Cardiac fibroblast (primary cell): ENCODE measurements at places on chromosomes 12 and 14.

- DNase-seq: no peak
These were observed 27.3 kb upstream of the STRAP start for GRCh38 chr12:15854916-15855315.

- DNase-seq: no peak
These were observed 64.5 kb upstream of the SLC35F4 start for GRCh38 chr14:57930241-57930975.

- DNase-seq: no peak
These were observed 29.0 kb downstream of the ADGRD1 start for GRCh38 chr12:130982565-130983225.

GRCh38 chr14:88999137-88999536 lies 174.7 kb downstream of the TTC8 start:
- DNase-seq: no peak

DNA sequence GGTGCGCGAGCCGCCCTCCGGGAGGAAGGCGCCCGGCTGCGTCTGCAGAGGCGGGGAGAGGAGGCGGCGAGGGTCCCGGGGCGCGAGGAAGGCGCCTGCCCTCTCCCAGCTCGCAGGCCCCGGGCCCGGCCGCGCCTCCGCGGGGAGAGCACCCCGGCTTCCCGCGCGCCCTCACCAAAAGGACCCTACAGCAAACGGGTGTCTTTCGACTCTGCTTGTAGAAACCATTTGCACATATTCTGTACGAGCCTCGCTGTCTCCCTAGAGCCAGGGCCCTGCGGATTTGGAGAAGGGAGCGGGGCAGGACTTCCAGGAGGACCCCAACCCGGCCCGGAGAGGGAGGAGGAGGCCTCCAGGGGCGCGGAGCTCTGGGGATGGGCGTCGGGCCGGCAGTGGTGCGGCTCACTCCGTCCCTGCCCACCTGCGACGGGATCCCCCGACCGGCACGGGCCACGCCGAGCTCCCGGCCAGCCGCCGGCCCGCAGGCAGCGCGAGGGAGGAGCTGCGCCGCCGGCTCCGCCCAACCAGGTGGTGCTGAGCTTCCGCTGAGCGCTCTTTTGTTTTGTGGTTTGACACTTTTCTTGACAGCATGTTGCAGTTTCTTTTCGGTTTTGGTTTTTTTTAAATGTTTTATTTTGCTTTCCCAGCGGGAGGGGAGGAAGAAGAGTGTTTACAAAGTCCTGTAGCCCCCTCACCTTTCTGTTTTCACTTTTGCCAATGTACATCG lies 103.3 kb upstream of the FKBP4 start:
- DNase-seq: no peak

- DNase-seq: no peak
These were observed 128.8 kb downstream of the TSPAN9 start for GRCh38 chr12:3205742-3206519.

GRCh38 chr12:89514751-89515150 lies 9.8 kb downstream of the GALNT4 start:
- no peak for DNase-seq

DNA sequence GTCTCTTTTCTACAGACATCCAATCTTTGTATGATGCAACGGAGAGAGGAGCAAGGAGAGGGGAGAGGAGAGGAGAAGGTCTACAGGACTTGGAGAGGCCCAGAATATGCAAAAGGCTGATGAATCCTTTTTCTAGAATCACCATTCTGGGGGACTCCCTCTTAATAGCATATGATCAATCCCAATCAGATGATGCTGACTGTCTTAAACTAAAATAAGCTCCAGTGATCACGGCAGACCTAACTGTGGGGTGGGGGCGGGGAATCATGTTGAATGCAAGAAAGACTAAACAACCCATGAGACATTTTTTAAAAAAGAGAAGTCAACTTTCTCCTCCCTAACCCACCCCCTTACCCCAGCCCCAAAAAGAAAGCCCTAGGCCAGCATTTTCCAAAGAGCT lies 33.4 kb downstream of the BTBD7 start:
- no peak for DNase-seq

- DNase-seq: peak; percentile 5
These were observed 66.4 kb upstream of the ARHGAP5 start for GRCh38 chr14:32010604-32011125.

DNA sequence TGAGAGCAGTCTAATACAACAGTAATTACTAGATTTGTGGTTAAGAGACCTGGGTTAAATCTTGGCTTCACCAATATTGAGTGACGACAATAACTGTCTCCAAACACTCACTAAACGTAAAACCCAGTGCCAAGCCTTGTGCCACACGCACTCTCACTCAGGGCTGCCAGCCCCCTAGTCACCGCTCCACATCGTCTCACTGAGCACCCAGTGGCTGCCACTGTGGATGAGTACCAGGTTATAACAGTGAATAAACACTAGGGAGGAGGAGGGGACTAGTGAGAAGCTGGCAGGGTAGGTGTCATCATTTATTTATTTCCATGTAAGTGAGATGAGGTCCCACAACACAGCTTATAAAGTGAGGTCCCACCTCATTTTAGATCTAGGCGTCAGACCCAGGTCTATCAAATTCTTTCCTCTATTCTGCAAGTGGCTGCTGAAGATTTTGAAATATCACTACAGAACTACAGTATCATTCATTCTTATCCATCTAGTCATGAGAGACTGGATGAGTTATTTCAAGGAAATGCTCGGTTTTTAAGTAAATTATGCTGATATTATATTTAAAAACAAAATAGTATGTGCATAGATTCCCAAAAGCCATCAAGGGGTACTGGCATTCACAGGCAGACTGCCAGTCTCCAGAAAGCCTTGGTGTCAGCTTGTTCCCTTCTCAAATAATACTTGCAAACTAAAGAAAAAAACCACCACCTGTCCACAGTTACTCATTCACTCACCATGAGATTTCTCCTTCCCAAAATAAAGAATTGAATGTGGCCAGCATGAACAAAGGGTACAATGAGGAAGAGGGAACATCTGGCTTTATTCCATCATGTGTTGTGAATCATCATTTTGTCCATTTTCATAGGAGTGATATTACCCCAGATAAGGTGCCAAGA lies 84.0 kb downstream of the PTPN21 start:
- DNase-seq: no peak

DNA sequence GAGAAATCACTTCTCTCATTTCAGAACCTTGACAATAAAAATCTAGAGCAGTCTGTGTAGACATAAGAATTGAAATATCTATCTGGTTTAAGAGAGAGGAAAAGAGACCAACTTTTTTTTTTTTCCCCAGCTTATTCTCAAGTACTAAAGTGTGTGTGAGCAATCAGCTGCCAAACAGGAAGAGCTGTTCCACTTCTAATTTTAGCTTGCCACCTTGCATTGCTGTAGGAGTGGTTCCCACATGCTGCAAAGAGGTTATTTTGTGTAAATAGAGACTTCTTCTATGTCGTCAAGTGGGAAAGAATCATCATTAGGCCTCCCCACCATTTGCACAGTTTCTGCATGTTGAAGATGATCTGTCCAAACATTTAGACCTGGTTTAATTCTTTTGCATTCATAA lies 142.6 kb downstream of the NPAS3 start:
- DNase-seq: no peak

- no peak for DNase-seq
These were observed 98.0 kb downstream of the KCNH5 start for GRCh38 chr14:62947301-62947700.

DNA sequence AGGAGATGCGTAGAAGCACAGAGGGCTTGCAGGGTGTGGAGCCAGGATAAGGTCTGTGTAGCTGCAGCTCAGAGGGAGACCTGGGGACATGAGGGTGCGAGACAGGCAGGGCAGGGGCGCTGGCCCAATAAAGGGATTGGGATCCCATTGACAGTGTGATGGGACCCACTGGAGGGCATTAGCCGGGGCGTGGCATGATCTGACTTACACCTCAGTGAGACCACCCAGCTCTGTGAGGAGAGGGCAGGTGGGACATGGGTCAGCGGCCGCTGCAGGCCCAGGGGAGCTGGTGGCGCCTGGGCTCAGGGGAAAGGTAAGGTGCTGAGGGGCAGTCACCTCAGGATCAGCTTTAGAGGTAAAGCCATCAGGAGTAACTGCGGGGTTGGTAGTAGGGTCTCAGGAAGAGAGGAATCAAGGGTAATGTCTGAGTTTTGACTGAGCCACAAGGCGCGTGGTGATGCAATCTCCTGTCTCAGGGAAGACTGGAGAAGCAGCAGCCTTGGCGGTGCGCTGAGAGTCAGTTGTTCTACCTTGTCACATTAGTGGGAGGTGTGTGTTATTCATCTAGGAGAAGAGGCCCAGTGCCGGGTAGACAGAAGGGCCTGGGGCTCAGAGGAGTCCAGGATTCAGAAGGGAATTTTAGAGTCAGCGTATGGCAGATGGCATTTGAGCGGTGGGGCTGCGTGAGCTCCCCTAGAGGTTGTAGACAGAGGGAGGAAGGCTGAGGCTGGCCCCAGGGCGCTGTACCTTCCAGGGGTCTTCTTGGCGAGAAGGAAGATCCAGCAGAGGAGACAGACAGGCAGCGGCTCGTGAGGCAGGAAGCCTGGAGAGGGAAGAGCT lies 30.8 kb upstream of the BDKRB2 start:
- no peak for DNase-seq
